Caco-2 (cell line): ENCODE measurements at places on chromosomes 13 and 19.

GRCh38 chr13:48801255-48801654 lies 147.5 kb downstream of the CYSLTR2 start:
- DNase-seq = no peak

DNA sequence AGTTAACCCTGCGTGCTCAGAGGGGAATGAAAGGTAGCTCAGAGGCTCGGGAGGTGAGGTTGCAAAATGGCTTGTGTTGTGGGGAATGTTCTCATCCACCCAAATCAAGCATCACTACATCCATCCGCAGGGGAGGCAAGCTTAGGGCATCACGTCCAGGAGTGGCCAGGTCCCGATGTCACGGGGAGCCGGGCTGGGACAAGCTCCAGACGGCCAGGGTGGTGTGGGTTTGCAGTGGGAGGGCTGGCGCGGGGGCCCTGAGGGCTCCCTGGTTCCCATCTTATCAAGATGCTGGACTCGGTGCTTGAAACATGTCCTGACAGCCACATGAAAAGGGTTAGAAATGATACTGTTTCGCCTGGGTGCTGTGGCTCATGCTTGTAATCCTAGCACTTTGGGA lies 25.8 kb downstream of the EPN1 start:
- no peak for DNase-seq

- DNase-seq = no peak
Measured at GRCh38 chr19:10553943-10554381, 10.3 kb downstream of the ATG4D start.

GRCh38 chr13:51152701-51153100 lies 41.6 kb upstream of the C13orf42 start:
- DNase-seq = no peak

DNA sequence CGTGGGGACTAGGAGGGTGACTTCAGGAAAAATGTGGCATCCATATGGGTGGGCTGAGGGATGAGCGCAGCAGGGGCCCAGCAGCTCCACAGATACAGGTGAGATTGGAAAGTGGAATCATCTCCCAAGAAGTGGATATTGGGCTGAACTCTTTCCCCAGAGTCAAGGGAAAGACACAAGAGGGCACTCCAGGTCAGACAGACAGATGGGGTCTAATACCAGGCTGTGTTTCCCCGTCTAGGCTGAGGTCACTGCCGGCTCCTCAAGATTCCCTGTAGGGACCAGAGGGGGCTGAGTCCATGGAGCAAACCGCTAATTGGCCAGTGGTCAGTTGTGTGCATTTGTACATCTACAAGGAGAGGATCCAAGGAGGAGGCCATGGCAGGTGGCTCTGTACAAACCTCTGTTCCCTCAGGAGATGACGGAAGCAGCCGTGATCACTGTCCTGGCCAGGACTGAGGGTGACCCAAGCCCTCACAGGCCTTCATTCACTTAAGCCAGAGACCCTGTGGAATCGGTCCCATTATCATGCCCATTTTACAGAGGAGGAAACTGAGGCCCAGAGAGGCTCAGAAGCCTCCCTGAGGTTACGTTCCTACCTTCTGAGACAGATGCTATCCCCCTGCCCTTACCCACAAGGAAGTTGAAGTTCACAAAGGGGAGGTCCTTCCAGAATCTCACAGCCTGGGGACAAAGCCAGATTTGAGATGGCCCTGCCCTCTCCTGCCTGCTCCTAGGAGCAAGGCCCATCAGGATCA lies 14.9 kb upstream of the IGLON5 start:
- DNase-seq = no peak

DNA sequence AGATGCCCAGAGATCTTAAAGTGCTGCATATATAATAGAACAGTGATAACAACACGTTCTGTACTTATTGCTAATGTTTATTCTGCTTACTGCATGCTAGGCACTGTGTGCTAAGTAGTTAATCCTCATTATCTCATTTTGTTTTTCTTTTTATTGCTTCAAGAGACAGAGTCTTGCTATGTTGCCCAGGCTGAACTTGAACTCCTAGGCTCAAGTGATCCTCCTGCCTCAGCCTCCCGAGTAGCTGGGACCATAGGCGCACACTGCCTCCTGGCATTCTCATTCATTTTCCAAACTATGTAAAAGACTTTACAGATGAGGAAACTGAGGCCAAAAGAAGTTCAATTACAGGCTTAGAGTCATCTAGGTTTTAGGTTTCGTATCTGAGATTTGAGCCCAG lies 548.4 kb downstream of the GPC6 start:
- no peak for DNase-seq

DNA sequence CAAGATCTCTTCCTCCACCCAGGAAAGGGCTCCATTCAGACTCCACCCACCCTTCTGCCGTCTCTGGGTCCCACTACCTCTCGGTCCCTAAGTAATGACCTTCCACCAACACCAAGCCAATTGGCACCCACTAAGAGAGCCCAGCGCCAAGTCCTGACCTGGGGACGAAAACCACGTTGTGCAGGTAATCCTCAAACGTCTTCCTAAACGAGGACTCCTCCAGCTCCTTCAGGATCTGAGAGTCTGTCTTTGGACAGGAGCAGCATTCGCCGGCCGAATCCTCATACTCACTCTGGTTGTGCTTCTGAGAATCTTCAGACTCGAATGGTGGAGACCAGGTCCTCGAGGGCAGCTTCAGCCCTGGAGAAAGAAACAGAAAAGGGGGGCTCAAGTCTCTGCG lies 83.1 kb downstream of the ZNF557 start:
- DNase-seq = peak; percentile 24

GRCh38 chr19:5889288-5889971 lies 14.2 kb downstream of the NDUFA11 start:
- DNase-seq = no peak

- peak; percentile 77 for DNase-seq
Measured at GRCh38 chr19:39052243-39052746, 19.9 kb upstream of the FBXO27 start.

- DNase-seq = no peak
Measured at GRCh38 chr19:34104557-34104956, 67.7 kb upstream of the LSM14A start.

DNA sequence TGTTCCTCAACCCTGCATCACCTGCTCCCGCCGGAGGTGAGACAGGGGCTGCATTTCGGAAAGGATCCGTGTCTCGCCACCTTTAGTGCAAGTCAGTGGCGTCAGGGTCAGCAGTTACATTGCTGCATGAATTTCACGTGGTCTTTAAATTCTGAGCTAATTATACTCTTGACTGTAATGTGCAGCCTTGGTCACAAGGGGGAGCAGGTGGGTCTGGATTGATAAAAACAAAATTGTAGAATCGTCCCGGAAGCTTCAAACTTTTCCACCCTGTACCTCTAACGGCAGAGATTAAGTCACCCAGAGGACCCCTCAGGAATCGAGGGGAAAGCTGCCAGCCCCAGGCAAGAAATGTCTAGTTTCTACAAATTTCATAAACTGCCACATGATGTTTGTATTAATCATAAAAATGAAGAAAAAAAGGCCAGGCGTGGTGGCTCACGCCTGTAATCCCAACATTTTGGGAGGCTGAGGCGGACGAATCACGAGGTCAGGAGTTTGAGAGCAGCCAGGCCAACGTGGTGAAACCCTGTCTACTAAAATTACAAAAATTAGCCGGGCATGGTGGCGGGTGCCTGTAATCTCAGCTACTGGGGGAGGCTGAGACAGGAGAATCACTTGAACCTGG lies 20.2 kb downstream of the BBC3 start:
- DNase-seq = peak; percentile 74

- DNase-seq = no peak
Measured at GRCh38 chr19:19427944-19428343, 22.5 kb downstream of the GATAD2A start.

- DNase-seq = no peak
Measured at GRCh38 chr13:111401755-111402154, 81.3 kb downstream of the TEX29 start.

- DNase-seq = no peak
Measured at GRCh38 chr13:109009756-109010155, 380.3 kb downstream of the MYO16 start.
